ENCODE measurements at places on chromosomes 16 and 17.

- DNase-seq: no peak
These were observed 1196.6 kb downstream of the CDH11 start for GRCh38 chr16:63925221-63925620.

- DNase-seq: peak; percentile 94
These were observed 178.7 kb downstream of the SEC14L1 start for GRCh38 chr17:77319211-77320043.

- no peak for DNase-seq
These were observed 141.1 kb downstream of the RAB11FIP4 start for GRCh38 chr17:31532526-31532925.

- DNase-seq: no peak
These were observed 5.0 kb upstream of the TNFRSF13B start for GRCh38 chr17:16976725-16977550.

DNA sequence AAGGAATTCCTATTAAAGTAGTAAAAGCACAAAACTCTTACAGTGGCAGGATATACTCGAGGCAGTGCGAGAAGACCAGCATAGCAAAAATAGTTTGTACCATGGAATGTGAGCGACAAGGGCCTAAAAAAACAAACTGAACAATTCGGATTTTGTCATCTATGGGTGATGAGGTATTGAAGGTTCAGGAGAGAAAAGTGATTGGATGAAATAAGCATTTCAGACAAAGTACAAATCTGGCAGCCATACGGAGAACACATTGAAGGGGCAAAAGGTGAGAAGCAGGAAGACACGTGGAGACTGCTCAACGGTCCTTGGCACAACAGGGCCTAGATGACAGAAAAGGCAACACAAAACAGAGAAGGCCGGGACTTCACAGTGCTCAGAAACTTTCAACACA is 22.5 kb downstream of the MYH10 start:
- DNase-seq: no peak

- DNase-seq: peak; percentile 14
These were observed 183.1 kb upstream of the COX10 start for GRCh38 chr17:13885953-13886889.

DNA sequence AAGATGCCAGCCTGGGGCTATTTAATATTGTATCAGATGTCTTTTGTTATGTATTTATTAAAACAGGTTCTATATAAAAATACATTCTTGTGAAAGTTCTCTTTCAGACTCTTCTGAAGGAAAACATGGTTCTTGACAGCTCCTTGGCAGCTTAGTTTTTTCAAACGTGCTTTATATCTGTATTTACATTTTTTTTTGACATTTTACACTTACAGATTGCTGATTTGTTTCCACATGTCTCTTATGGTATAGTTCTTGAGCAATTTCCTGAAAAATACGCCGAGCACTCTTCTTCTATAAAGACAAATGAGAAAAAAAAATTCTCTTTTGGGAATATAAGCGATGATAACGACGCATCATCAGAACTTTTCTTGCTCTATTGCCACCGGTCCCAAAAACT is 9.5 kb downstream of the IGSF6 start:
- no peak for DNase-seq

DNA sequence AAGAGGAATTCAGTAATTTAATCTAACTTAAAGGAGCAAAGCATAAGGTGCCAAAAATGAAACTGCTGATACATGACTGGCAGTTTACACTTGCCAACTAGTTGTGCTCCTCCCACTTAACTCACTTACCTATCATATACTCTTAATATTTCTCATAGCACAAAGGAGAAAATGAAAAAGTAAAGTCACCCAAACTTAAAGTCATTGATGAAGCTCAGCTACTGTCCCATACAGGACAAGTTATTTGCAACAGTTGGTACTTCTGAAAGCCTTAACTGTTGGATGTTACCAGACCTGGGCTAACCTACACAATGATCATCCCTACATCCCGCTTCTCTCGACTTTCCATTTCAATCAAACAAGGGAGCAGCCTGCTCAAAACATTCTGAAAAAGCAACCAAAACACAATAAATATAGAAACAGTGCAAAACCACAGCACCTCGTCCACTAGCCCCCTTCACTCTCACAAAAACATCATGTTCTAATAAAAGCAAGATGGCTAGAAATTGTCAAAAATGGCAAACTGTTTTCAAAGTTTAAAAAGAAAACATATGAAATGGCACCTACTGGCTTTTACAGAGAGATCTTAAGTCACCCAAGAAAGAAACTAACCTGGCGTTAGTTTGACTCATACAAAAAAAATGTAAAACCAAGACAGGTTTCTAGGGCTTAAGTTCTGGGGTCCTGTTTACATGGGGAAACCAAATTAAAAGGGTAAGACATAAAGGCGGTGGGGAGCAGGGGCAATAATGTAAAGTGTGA is 868 bp downstream of the MED13 start:
- DNase-seq: no peak

Data from hepatocyte (in vitro differentiated cells).